ENCODE measurements at places on chromosomes 1 and 21.

DNA sequence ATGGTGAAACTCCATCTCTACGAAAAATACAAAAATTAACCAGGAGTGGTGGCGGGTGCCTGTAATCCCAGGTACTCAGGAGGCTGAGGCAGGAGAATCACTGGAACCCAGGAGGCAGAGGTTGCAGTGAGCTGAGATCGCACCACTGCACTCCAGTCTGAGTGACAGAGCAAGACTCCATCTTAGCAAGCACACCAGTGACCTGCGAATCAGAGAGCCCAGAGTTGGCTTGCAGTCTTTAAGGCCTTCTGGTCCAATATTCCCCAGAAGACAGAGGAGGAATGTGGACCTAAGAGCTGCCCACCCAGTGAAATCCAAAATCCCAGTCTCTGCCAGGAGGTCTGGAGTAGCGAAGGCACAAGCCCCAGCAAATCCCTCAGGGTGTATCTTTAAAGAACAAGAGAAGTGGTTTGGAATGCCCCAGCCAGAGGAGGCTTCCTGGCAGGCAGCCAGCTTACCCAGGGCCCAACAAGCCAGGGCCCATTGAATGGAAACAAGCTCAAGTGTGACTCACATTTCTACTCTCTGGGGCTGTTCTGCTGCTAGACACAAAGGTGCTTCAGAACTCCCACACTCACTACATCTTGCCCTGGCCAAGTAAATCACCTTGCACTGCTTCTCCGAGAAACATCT lies 23.9 kb downstream of the GPR161 start:
- peak; percentile 8 for DNase-seq

GRCh38 chr1:229757226-229757625 lies 131.2 kb downstream of the URB2 start:
- DNase-seq: no peak

DNA sequence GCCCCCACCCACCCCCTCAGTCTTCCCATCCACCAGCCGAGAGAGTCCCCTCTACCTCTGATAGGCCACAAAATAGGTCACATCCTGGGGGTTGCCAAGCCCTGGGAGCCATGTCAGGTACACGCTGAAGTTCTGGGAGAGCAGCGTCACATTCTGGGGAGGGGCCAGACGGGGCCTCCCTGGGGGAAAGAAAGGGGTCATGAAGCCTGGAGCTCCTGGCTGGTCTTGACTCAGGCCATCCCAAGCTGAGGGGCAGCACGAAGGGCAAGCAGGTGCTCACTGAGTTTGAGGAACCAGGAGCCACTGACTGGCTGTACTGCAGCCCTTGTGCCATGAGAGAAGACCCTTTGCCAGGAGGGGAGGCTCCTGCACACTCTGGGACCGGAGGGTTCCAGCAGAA lies 6.4 kb downstream of the IFNLR1 start:
- no peak for DNase-seq

GRCh38 chr1:110161165-110161564 lies 10.9 kb downstream of the SLC6A17 start:
- no peak for DNase-seq

DNA sequence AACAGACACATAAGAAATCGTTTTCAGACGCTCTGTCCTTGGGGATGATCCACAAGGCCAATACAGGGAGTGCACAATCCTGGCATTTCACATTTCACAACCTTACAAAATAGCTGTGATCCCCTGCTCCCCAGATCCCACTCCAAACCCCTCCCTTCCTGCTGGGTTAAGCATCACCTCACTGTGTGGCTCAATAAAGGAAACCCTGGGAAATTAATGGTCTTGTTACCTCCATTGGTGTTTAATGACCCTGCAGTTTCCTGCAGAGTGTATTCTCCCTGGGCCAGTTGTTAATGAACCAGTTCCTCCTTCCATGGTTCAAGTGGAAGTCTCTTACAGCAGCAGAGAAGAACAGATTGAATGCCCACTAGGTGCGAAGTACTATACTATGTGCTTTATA lies 334.7 kb downstream of the OMA1 start:
- DNase-seq: no peak

DNA sequence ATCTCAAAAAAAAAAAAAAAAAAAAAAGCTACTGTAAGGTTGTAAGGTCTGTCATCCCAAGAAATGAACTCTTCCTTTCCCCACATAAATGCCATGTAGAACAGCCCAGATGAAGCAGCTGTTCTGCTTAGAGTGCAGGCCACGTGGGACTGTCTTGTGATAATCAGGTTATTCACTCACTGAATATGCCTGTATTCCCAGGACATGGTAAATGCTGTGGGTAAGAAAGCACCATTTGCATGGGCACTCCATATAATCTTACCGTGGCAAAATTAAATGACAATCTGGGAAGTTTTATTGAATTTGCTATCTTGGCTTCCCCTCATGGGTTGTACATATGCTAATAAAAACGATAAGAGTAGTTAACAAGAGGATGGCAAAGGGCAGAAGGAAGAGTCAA lies 13.8 kb downstream of the RGS5 start:
- no peak for DNase-seq

GRCh38 chr1:55524006-55524405 lies 308.8 kb upstream of the USP24 start:
- DNase-seq: no peak

- no peak for DNase-seq
Measured at GRCh38 chr1:240337781-240338180, 246.1 kb downstream of the FMN2 start.

DNA sequence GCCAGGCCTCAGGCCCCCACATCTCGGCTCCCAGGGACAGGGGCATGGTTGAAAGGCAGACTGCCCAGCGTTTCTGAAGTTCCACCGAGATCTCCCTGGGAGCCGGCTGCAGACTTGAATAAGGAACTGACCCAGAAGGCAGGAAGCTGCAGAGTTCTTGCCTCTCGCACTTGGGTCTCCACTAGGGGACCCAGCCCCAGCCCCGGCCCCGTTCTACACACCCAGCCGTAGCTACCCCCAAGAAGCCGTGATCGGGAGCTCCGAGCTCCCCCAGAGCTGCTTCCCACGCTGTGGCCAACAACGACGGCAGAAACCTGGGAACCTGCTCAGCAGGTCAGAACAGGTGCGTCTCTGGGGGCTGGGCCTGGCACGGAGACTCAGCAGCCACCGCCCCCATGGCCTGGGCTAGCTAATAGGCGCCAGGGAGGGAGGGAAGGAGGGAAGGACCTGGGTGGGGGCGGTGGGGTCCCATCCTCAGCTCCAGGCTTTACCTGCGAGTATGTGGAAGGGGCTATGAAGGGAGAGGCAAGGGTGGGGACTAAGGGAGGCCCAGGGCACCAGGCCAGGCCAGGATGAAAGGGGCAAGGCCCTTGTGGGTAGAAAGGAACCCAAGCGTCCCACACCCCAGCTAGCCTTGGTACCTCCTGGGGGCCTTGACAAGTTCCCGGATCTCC lies at the start of gene NECTIN4:
TSS of gene NECTIN4 (minus strand) at position 308 of the 674 bp plus-strand sequence. CDS start at position 46, 262 bp downstream.
- DNase-seq: no peak

Measured in stimulated activated naive CD4-positive, alpha-beta T cell treated with Interleukin-2 at 50 U/mL for 16 hours (primary cell).